ENCODE measurements at places on chromosomes 7 and 10.

GRCh38 chr7:142833174-142834048 lies 21.5 kb upstream of the EPHB6 start:
- no peak for DNase-seq

DNA sequence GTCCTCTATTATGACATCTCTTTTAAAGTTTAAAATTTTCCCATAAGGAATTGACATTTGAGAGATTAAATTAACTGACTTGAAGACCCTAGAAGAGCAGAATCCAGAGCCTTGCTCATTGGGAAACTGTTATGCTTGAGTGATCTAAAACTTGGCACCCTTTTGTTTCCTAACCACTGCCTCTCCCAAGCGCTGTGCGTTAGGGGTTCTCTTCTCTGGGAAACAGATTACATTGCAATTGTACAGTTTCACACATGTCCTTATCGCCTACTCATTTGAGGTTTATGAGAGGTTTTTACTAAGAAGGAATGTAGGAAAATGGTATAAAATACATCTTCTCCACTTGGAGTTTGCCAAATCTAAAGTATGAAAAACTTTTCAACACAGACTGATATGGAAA lies 126.8 kb upstream of the AMPH start:
- DNase-seq = no peak

DNA sequence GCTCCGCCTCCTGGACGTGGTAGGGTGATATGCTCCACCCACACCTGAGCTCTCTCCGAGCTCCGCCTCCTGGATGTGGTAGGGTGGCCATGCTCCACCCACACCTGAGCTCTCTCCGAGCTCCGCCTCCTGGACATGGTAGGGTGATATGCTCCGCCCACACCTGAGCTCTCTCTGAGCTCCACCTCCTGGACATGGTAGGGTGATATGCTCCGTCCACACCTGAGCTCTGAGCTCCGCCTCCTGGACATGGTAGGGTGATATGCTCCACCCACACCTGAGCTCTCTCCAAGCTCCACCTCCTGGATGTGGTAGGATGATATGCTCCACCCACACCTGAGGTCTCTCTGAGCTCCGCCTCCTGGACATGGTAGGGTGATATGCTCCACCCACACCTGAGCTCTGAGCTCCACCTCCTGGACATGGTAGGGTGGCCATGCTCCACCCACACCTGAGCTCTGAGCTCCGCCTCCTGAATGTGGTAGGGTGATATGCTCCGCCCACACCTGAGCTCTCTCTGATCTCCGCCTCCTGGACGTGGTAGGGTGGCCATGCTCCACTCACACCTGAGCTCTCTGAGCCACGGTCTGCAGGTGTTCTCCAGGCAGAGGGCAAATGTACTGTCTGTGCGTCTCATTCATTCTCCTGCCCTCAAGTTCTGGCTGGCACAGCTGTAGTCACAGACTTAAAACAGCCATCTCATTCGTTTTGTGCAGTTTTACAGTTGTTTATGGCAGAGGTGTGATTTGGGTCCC lies 252.4 kb downstream of the DIP2C start:
- DNase-seq = no peak

DNA sequence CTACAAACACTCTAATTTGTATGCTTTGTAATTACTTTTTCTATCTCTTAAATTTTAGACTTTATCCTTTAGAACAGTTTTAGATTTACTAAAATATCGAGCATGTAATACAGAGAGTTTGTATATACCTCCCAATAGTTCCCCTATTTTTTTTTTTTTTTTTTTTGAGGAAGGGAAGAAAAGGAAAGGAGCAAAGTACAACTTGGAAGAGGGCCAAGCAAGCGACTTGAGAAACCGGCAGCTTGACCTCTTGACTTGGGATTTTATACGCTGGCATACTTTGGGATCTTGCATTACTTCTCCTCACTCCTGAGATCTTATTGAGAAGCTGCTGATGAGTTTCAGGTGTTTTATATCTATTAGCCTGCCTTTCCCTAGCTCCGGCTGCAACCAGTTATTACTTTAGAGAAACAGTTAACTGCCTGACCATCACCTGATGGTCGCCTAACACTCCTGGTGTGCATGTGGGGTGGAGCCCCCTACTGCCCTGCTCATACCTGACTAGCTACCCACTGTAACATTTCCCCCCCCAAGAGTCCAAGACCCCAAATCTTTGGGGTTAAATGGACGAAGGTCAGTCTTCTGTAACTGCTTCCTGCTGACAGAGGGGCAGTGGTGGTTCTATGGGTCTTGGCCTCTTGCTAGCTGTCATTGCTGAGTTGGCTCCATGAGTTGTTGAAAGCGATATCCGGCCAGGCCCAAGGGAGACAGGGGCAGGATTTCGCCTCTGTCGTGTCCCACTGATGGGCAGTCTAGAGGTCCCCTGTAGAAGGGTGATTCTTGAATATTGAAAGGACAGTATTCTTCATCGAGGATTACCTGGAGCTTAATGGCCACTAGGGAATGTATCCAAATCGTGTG lies 28.5 kb downstream of the MKLN1 start:
- no peak for DNase-seq

DNA sequence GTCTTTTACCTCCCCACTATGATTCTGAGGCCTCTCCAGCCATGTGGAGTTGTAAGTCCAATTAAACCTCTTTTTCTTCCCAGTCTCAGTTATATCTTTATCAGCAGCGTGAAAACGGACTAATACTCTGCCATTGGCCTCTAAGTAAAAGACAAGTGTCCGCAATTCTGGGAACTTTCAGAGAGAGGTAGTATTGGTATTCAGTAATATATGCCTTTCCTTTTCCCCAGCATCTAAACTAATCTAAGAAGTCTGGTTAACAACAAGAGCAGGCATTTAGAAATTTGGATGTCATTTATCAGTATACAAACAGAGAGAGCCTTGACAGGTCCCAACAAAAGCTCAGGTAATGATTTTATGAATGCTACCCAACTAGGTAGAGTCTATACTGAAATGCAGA lies 95.2 kb downstream of the ATE1 start:
- no peak for DNase-seq

DNA sequence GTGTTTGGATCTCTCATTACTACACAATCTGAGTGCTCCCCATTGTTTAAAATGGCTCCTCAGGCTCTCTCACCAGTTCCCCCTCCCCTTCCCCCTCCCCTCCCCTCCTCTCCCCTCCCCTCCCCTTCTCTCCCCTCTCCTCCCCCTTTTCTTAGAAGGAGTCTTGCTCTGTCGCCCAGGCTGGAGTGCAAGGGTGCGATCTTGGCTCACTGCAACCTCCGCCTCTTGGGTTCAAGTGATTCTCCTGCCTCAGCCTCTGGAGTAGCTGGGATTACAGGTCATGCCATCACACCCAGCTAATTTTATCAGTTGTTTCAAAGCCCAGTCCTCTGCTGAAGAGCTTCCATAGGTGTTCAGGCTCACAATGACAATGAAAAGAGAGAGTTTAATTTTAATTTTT lies 3.6 kb upstream of the CCAR1 start:
- no peak for DNase-seq

DNA sequence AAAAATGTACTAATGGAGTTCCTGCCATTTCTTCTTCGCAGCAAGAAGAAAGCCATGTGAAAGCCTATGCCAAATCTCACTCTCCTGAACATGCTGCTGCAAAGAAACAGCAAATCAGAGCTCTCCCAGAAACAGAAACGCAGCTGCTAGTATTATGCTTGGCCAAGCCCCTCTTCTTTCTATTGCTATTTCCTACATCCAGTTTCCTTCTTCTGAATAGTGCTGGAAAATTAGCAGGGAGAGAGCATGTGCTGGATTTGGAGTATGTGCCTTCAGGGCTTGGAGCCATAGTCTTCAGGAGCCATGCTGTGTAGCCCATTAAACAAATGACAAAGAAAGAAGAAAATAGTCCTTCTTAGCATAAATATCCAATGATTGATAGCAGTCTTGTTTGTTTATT lies 852.0 kb upstream of the PHF14 start:
- no peak for DNase-seq

DNA sequence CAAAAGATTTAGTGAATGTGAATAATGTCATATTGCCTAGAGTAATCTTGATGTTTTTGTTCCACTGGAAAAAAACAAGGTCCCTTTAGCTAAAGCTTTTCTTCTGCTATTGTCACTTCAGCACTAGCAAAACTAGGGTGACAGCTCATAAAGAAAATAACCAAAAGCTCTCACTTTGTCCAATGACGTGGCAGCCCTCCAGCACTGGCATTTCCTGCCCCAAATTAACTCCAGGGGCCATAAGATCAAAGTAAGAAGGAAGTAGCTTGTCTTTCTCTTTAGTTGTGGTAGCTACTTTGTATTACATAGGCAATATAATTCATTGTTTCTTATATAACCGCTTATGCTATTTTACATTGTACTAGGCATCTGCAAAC lies 47.3 kb downstream of the LRRN3 start:
- no peak for DNase-seq

GRCh38 chr7:26311798-26312197 lies 20.1 kb downstream of the SNX10 start:
- DNase-seq = no peak

GRCh38 chr7:4241304-4241612 lies 440.8 kb upstream of the FOXK1 start:
- no peak for DNase-seq

GRCh38 chr7:47376991-47377616 lies 204.8 kb downstream of the TNS3 start:
- no peak for DNase-seq

- no peak for DNase-seq
Measured at GRCh38 chr7:74228951-74229900, 19.4 kb downstream of the LAT2 start.

- DNase-seq = no peak
Measured at GRCh38 chr10:99828464-99828863, 46.0 kb downstream of the ABCC2 start.

DNA sequence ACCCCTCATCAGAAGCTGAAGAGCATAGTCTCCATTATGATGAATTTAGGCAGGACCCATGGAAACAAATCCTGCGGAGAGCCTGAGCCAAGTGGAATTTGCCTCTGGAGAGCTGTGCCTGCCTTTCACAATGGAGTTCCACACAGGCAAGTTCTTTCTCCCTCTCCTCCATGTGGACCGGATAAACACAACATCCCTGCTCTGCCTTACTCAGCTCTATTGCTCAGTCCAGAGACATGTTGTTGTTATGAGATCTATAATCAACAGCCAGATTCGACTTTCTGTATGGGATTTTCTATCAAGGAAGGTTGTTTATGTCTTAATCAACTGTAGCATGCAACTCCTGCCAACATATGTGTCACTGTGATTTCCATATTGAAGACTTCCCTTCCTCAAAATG lies 59.5 kb upstream of the ELMO1 start:
- no peak for DNase-seq

- DNase-seq = no peak
Measured at GRCh38 chr10:58177362-58177947, 90.2 kb downstream of the IPMK start.

DNA sequence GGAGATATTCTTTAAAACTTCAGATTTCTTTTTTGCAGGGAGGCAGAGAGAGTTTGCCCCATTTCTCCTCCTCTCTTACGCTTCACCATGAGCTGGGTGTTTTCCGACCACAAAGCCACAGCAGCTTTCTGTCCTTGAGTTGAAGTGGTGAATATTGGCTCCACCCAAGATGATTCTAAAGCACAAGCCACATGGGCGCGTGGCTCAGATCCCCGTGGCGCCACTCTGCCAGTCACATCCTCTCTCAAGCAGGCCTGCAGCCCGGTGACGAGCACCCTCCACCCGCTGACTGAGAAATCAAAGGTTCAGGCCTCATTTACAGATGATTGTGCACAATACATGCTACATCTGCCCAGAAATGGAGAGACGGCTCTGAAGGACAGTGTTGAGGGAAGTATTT lies 27.6 kb upstream of the RNF32 start:
- DNase-seq = no peak

- DNase-seq = no peak
Measured at GRCh38 chr7:96076350-96076707, 245.6 kb downstream of the SLC25A13 start.

- DNase-seq = no peak
Measured at GRCh38 chr7:142158736-142159496, 47.4 kb downstream of the MGAM2 start.

DNA sequence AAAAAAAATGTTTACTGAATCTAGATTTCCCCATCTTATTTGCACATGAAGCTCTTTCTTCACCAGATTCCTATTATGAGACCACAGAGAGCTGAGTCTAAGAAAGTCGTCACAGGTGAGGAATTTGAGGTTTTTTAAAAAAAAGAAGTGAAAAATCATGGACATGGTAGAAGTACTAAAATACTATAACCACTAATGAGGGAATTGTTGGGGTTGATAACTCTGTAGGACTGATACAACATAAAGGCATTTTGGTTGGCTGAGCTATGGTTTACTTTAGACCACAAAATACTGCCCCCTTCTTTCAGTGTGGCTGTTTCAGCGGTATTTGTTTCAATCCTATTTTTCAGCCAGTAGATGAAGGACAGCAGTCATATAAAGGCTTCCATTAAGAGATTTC lies 1111.3 kb downstream of the TYW1 start:
- no peak for DNase-seq

- no peak for DNase-seq
Measured at GRCh38 chr7:98913612-98914011, 35.3 kb downstream of the TRRAP start.

GRCh38 chr10:12681252-12681651 lies 320.3 kb downstream of the CCDC3 start:
- DNase-seq = no peak

- DNase-seq = no peak
Measured at GRCh38 chr10:20128811-20129210, 312.6 kb downstream of the PLXDC2 start.

Measured in cortex of kidney (tissue), 1 donor.